ENCODE measurements at places on chromosomes 16 and 17.
A peak's percentile ranks its signal among the peaks of the same experiment; 100 is the strongest.

GRCh38 chr16:20881503-20881878 is 18.7 kb downstream of the DCUN1D3 start:
- no peak for DNase-seq

DNA sequence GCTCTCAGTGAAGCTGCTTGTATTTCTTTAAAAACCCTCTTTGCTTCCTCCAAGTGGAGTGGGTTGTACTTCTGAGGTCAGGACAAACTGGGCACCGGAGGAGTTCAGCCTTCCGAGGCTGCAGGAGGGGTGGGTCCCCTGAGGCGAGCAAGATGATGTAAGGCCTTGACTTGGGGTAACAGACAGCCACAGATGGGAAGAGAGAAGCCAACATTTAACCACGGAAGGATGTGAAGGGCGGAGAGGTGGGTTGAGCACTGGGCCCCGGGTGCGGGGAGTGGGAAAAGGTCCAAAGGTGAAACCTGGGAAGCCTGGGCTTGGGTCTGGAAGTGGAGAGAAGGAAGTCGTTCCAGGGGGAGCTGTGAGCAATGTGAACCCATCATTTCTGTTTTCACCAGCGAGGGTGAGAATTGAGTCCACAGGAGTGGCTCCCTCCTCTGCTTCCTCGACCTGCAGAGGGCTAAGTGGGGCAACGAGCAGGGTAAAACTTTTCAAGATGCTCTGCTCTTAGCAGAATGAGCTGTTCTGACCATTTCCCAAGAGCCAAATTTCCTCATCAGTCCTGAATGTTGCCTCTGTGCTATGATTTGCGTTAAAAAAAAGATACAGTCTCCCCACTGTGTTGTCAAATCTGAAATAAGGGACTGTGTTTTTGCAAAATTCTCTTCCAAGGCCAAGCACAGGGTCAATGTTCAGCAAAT is 137.7 kb upstream of the CRHR1 start:
- no peak for DNase-seq

- DNase-seq: no peak
Observed at GRCh38 chr17:79349506-79350400, 261.1 kb downstream of the RBFOX3 start.

DNA sequence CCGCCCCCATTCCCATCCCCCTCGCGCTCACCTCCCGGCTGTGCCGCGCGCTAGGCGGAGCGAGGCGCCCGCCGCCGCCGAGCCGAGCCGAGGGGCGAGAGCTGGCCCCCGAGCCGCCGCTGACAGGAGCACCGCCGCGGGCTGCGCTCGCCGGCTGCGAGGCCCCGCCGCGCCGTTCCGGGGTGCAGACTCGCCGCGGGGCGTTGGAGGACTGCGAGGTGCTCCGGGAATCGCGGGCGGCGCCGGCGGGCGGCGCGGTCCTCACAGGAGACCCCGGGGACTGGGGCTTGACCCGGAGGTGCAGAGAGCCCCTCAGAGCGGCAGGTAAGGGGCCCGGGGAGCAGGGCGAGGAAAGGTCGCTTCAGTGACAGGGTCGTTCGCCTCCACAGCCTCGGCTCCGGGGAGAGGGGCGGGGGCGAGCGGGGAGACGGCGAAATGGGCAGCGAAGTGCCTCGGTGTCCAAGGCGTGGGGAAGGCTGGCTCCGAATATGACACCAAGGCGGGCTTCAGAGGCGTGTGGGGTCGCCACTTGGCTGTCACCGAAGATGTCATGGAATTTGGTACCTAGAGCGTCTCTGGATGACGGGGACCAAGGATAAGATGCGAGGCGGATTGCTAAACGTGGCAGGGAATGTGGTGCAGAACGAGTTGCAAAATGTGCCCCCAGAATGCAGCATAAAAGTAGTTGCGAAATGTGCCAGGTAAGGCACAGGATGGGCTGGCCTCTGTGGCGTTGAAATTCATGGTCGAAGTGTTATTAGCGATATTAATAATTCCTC is 580 bp downstream of the TANC2 start:
- DNase-seq: peak; percentile 34

- DNase-seq: peak; percentile 47
Observed at GRCh38 chr17:68033636-68034451, 1.7 kb upstream of the KPNA2 start.

DNA sequence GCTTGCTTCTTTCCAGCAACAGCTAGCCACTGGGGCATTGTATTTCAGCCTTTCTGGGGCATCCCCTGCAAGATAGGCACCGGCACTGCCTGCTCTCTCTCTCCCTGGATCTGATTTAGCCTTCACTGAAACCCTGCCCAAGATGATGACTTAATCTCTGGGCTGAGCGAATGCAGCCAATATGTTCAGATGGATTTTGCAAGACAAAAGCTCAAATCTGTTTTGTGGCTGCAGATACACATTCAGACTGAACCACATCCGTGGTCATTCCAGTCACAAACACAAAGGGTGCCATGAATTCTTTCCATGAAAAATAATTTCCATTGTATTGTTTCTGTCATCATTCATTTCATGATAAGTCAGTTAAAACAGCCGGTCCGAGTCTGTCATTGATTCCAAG is 24.2 kb downstream of the SOST start:
- peak; percentile 90 for DNase-seq

GRCh38 chr16:3017794-3018506 is at the start of gene CLDN6:
Gene CLDN6 (minus strand): TSS chr16:3018183. CDS start chr16:3016021, 2,162 bp downstream.
- no peak for DNase-seq

GRCh38 chr16:82639666-82640336 is 13.0 kb downstream of the CDH13 start:
- DNase-seq: peak; percentile 56

GRCh38 chr16:72834499-72834898 is 213.4 kb downstream of the ZFHX3 start:
- no peak for DNase-seq

GRCh38 chr16:1759511-1759910 is 11.8 kb downstream of the NME3 start:
- DNase-seq: no peak

DNA sequence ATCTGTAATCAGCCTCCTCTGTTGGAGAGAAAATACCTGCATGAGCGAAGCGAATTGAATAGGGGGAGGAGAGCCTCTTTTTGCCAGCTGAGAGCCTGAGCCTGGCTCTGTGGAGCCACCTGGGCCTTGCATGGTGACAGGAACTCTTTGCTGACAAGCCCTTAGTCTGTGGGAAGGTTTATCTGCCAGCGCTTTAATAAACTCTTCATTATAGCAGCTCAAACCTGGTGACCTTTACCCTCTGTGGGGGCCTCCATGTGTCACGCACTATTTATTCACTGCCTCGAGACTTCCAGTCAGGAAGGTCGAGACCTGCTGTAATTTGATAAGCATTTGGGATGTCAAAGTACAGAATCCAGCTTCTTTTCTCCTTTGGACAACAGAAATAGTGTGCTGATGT is 282.6 kb downstream of the CBLN1 start:
- no peak for DNase-seq

DNA sequence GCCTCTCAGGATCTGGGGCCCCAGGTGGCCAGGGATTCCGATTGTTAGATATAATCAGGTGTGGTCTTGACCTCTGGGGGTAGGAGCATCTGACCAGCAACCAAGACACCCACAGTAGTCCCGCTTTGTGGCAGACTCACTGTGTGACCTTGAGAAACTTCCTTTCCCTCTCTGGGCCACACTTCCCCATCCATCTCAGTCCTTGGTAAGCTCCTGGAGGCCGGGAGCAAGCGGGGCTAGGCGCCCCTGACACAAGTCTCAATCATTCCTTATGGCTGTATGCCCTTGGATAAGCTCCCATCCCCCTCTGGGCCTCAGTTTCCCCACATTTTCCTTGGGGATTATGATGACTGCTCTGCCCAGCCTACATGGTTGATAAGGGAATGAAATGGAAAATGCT is 21.3 kb downstream of the CPNE2 start:
- no peak for DNase-seq

- peak; percentile 90 for DNase-seq
Observed at GRCh38 chr17:39699818-39700147, at the start of gene ERBB2. Gene ERBB2 (plus strand): TSS chr17:39700064. CDS start chr17:39700239, 175 bp downstream.

- peak; percentile 79 for DNase-seq
Observed at GRCh38 chr16:64238571-64238970, 883.3 kb downstream of the CDH11 start.

DNA sequence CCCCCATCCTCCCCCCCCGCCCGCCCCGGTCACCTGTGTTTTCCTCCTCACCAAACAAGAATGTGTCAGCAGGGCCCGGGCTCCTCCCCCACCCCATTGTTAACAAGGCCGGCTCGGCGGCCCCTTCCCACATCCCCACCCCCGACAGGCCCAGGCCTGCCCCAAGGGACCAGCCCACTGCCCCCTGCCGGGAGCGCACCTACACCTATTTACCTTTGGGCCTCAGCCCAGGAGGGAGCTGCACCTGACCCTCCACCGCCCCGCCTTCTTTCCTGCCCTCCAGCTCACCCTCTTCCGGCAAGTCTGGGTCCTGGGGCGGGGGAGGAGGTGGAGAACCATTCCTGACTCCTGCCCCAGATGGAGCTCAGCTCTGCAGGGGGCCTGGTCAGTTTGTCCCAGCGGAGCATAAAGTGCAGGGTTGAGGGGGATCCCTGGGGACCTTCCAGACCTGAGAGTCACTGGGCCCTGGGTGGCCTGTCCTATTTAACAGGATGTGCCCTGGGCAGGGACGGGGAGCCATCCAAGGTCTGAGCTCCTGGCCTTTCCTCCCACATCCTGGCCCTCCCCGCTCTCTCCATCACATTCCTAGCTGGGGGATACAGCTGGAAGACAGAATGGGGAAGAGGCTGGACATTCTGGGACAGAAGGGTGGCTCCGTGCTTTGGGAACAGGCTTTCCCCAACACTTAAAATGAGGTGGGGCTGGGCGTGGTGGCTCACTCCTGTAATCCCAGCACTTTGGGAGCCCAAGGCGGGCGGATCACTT is 8.3 kb downstream of the FOXJ1 start:
- no peak for DNase-seq

GRCh38 chr17:14922411-14922810 is 342.7 kb downstream of the PMP22 start:
- no peak for DNase-seq

DNA sequence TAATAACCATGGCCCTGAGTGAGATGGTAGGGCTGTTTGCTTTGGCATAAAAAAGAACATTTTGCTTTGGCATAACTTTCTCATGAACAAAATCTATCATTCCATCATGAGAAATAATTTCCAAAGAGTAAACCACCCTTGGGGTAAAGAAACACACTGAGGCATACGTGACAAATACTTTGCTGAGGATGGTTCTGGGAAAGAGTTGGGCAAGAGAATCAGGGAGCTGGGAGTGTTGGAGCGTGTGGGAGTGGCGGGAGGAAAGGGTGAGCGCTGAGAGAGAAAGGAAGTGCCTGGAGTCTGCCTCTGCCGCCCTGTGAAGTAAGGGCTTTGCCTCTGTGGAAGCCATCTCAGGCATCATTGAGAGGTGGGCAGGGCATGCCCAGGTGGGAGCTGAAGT is 60.2 kb upstream of the ARHGAP44 start:
- no peak for DNase-seq

- peak; percentile 42 for DNase-seq
Observed at GRCh38 chr17:4607773-4608187, 23.5 kb downstream of the SMTNL2 start.

DNA sequence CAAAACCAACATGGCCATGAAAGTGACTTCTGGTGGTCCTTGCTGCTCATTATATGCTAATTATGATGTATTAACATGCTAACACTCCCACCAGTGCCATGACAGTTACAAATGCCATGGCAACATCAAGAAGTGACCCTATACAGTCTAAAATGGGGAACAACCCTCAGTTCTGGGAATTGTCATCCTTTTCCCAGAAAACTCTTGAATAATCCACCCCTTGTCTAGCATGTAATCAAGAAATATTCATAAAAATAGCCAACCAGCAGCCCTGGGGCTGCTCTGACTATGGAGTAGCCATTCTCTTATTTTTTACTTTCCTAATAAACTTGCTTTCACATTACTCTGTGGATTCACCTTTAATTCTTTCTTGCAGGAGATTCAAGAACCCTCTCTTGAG is 35.9 kb downstream of the DNAJA2 start:
- no peak for DNase-seq

DNA sequence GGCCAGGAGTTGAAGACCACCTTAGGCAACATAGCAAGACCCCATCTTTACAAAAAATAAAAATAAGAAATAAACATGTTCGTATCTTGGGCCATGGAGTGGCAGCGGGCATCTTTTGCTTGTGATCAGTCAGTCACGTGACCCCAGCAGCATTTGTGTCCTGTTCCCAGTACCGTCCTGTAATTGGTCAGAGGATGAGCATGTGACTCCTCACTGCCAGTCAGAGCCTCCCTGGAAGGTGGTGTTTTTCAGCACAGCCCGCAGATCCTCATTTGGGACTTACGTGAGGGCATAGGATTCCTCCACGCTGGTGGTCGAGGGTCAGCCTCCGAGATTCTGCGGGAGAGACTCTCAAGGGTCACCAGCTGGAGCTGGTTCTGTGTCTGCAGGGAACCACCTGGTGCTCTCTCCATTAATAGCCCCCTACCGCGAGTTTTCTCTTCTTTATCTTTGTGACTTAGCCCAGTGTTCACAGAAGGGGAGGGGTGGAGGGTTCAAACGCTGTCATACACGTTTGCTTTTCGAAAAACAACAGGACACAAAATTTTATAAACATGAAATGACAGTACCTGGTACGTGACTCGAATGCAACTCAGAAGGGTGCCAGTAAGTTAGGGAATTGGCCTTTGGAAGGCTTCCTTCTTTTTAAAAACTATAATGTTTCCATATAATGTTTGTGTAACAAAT is 17.2 kb downstream of the MRC2 start:
- no peak for DNase-seq

DNA sequence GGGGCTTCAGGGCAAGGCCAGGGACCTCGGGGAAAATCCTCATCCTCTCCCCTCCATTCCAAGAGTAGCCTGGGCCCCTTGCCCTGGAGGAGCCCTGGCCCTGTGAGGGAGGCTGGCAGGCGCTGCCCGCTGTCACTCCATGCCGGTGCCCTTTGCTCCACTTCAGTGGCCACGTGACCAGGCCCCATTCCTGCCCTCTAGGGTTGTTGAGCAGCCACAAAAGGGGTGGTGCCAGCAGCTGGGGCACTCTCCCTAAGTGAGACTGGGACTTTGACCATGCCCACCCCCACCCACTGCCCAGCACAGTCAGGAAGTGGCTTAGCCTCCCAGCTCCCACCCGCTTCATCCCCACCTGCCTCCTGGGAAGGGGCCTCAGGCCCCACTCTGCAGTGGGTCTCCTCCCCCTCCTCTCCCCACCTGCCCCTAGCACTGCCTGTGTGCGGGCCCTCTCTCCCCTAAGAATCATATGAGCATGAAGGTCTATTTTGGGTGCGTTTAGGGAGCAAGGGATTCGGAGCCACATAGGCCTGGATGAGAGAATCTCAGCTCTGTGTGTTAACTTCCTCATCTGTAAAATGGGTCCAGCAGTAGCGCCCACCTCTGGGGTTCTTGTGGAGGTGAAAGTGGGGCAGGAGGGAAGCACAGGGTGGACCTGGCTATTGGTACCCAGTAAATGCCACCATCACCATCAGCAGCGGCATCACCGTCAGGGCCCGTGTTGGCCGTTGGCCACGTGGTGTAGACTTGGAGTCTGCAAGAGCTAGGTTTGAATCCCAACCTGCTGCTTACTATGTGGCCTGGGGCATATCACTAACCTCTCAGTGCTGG is 7.2 kb downstream of the PDK2 start:
- peak; percentile 29 for DNase-seq

- peak; percentile 66 for DNase-seq
Observed at GRCh38 chr16:8678068-8678927, 3.9 kb downstream of the ABAT start.

- DNase-seq: no peak
Observed at GRCh38 chr17:2391597-2392251, 9.1 kb downstream of the MNT start.
